Heart left ventricle (tissue), 16 donors: ENCODE measurements at places on chromosomes 1 and 21.

GRCh38 chr1:76260279-76260678 is 185.7 kb downstream of the ST6GALNAC3 start:
- no peak for DNase-seq

DNA sequence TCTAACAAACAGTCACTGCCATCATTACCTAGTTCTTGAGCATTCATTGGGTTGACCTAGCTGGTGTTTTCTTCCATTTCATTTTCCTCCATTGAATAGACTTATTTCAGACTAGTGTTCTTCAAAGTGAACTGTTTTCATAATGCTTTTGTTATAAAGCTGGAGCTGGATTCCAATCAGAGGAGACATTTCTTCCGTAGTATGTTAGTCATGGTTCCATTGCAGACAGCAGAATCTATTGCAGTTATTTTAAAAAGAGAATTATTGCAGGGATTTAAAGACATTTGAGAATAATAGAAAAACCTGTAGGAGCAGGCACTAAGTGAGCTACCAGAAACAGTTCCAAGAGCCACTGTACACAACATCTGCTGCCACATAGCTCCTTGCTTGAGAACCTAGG is 50.0 kb downstream of the HHAT start:
- no peak for DNase-seq

DNA sequence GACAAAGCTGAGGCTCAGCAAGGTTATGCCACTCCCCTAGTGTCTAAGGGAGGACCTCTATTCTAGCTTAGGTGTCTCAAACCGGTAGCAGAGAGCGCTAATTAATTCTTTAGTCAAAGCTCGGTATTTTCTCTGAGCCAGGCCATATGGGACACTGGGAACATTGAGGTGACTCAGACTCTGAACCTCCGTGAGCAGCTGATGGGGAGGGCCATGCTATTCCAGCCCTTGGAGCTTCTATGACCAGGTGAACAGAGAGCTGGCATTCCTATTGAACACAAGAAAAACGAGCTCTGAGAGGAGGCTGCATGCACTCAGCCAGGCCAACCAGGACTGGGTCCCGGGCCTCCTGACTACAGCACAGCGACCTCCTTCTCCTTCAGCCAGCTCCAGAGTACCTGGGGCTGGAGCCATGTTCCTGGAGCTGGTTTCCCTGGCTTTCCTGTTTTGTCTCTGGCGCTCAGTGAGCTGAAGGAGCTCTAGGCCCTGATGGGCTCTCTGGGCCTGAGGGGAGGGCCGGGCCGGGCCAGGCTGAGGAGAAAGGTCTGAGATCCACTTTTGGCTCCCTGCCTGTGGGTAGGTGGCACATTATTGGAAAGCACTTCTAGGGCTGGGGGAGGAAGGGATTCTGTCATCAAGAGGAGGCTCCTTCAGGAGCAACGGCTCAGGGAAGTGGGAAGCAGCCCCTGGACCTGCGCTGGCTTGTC is 37.0 kb downstream of the SLC9A1 start:
- no peak for DNase-seq

- DNase-seq, result no peak
Observed at GRCh38 chr1:39892601-39893595, 8.8 kb downstream of the MYCL start.

DNA sequence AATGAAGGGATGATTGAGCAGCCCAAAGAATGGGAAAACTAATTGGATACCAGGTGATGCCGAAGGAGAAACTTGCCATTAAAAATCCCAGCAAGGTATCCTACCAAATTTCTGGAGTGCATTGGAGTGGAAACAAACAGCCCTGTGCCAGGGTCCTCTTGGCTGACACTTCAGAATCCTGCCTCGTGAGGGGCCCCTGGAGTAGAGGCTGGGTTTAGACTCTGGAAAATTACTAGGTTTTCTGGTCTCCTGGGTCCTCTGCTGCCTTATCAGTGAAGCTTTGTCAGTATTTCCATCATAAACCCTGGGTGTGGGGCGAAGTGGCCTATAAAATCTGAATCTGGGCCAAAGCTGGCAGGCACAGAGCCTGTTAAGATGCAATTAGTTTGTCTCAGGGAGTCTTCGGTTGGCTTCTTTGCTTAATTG is 289.2 kb upstream of the USP24 start:
- DNase-seq, result no peak

DNA sequence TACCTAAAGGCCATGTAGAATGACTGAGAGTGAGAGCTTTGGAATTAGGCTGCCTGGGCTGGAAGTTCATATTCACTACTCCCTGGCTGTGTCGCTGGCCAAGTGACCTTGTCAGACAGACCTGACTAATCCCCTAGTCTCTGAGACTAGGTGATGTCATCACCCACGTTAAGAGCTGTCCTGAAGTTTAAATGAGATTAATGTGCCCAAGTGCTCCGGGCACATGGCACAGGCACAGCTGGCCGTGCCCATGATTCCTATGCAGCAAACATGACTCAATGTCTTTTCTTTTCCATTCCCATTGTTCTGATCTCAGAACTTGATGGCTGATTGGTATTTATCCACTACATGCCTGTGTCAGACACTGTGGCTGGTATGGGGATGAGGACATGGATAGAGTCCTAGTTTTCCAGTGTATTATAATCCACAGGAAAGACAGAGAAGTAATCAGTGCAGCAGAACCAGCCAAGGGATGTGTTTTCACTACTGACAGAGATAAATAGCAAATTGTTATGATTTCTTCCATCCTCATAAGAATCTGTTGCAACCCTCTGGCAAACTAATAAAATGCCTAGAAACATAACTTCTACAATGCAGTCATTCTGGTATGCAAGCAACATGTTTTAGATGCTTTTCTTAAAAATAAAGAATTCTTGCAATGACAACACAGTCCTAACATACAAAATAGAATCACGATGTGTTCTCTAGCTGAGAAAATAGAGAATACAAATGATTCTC is 180.9 kb downstream of the PCP4 start:
- peak; percentile 59 for DNase-seq

DNA sequence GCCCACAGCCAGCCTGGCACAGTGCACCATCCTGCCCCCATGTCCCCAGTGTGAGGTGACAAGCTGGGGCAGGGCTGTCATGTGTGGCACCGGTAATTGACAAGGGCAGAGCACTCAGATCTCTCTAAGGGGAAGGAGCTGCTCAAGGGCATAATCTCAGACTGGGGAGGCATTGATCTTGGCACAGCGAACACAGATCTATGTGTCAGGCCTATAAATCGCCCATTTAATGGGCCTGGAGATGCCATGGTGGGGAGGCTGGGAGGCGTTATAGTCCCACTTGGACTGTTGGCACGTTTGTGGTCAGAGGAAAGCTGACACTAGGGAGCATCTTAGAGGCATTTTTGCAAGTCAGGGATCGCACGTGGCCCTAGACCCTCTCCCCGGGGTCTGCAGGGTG is 594.1 kb downstream of the PTPRU start:
- DNase-seq, result no peak

DNA sequence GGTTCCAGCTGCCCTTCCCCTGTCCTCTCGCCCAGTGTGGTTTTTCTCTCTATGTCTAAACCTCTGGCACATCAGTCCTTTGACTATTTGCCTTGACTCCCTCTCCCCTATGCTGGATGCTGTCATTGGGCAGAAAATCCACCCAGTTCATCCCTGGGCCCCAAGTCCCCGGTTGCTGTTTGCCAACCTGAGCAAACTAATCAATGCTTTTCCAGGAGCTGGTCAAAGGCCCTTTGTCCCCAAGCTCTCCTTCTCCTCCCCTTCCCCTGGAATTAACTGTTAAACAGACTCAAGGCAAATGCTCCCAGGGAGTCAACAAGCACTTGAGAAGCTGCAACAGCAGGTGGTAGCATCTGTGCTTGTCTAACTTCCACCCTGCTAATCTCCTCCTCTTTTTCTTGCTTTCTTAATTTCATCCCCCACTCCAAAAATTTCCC is 102.7 kb downstream of the LMX1A start:
- no peak for DNase-seq

- DNase-seq, result no peak
Observed at GRCh38 chr1:19960591-19960990, 18.8 kb downstream of the PLA2G2A start.

- no peak for DNase-seq
Observed at GRCh38 chr1:218207194-218207593, 77.9 kb upstream of the RRP15 start.

DNA sequence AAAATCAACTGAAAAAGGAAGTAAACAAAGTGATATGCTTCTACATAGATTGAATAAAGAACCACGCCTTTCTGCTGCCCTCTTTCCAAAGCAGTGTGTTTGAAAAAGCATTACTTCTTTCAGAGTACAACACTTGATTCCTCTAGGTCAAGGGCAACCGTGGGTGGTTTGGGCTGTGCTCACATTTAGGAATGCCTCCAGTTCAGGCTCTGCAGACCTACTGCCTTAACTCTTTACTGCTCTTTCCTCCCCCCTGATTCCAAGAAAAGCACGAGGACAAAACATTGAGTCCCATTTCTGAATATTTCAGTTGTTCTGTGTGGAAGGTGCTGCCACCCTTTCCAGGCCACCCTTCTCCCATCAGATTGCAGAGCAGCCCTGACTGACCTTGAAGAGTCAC is 45.2 kb downstream of the ADAMTS1 start:
- peak; percentile 43 for DNase-seq

DNA sequence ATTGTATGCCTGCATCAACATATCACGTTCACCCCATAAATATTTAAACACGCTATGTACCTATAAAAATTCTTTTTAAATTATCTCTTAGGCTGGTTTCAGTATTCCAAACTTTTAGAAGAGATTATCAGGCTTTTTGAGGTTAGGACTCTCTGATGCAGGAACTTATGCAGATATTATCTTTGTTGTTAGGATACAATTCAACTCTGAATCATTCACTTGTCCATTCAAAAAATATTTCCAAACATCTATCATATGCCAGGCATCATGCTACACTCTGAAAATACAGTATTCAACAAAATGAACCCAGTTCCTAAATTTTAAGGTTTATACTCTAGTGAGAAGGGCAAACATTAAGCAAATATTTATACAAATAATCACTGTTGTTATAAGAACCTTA is 40.5 kb downstream of the ASH1L start:
- DNase-seq, result no peak

DNA sequence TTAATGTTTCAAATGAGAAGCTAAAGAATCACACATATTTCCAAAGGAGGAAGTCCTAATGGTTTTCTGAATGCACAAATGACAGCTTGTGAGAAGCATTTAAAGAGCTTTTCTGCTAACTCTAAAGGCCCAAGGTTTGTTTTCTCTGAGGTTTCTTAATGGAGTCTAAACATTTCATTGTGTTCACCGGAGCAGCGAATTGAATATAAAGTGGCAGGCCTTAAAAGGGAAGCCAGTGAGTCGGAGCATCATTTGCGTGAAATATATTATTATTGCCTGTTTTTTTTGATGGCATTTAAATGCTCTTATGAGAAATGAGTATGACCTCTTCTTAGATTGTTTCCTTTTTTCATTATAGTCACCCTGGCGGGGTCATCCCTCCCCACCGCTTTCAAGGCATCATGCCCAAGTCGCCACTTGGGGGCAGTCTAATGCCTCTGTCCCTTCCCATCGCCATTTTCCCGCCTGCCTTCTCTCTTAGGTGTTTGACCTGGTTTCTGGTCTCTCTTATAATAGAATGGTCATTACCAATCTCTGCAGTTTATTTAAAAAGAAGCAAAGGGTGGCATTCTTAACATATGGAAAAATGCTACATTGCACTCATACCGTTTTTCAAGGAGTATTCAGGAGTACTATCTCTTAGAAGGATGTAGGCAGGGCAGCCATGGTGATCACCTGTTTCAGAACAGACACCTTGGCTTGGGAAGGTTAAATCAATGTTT is 25.3 kb upstream of the OVAAL start:
- DNase-seq, result peak; percentile 76

GRCh38 chr1:38814984-38815464 is 44.5 kb downstream of the RRAGC start:
- DNase-seq, result no peak

- no peak for DNase-seq
Observed at GRCh38 chr1:160761886-160762285, 22.8 kb downstream of the SLAMF7 start.

DNA sequence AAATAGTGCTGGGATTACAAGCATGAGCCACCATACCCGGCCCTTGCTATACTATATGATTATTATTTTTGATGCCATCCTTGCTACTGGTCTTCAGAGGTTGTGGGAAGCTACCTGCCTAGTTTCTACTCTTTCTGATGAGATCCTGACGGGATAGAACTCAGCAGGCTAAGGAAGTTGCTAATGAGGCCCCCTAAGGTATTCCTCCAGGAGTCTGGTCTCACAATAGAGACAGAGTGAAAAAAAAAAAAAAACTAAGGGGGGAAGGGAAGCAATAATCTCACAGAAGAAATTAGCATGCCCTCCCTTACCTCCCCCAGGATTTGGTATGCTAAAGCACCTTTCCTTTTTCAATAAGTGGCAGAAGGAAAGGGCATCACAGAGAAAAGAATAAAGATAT is 17.6 kb downstream of the INTS3 start:
- no peak for DNase-seq

DNA sequence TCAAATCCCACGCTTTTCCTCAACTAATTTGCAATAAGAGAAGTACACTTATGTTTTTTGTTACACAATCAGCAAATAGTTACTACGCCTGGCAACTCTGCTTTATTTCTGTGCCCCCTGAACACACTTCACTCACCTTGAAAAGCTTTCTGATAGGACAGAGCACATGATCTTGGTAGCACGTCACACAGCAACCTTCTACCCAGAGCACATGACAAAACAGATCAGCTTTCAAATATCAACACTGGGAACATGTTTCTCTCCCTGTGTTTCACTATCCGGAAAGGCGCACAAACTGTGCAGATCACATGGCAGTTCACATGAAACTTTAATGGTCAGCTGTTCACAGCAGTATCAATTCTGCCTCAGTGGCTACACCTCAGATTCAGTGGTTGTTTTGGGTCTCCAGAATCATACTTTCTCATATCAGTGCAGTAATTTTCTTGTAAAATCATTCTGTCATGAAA is 2.2 kb downstream of the SLC19A2 start:
- peak; percentile 35 for DNase-seq

GRCh38 chr1:15330028-15330427 is 79.7 kb upstream of the EFHD2 start:
- no peak for DNase-seq

DNA sequence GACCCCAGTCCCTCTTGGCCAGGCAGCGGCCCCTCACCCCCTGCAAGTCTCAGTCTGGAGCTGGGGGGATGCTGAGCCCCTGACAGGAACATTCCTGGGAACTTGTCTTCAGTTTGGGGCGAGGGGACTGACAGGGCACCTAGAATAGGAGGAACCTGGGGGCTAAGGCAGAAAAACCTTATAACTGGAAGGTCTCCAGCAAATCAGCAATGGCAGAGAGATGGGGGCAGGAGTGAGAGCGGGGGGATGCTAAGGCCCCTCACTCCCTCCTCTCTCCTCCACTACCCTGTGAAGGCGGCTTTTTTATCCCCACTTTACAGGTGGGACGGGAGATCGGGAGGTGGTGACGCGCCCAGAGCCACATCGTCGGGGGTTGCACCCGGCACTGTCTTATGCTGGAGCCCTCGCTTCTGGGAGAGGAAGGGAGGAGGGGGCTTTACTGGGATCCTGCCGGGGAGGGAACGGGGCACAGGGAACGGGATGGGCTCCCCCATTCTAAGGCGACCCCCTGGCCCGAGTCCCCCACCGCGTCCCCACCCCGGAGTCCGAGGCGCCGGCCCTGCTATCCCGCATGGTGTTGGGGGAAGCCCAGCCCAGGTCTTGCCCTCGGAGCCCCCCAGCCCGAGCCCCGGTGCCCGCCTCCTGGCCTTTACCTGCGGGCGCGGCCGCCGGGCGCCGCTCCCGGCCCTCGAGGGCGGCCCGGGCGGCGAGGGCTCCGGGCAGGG is 456 bp downstream of the COL8A2 start:
- no peak for DNase-seq
